ENCODE measurements at places on chromosomes 13 and 19.

- DNase-seq: no peak
Observed at GRCh38 chr19:55362990-55363716, at the start of gene GARIN5B. TSS of gene GARIN5B (minus strand) at chr19:55363260. CDS start at chr19:55363066, 194 bp downstream.

- DNase-seq: no peak
Observed at GRCh38 chr13:111210091-111210490, 95.0 kb downstream of the ARHGEF7 start.

- no peak for DNase-seq
Observed at GRCh38 chr13:45162194-45162593, 38.7 kb downstream of the KCTD4 start.

DNA sequence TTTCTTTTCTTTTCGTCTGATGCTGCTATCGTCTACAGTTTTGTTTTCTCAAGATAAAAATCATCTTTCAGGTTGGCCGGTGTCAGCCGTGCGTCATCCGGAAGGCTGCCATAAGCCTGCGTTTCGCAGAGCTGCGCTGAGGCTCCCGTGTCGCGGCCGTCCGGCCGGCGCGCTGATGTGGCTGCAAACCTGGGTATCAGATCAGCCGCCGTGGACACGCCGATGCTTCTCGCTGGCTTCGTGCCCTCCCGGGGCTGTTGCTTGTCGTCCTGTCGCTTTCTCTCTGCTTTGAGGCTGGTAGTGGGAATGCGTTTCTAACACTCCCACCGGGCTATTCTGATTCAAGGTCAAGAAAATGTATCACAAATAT is 45.9 kb upstream of the TFDP1 start:
- DNase-seq: no peak

DNA sequence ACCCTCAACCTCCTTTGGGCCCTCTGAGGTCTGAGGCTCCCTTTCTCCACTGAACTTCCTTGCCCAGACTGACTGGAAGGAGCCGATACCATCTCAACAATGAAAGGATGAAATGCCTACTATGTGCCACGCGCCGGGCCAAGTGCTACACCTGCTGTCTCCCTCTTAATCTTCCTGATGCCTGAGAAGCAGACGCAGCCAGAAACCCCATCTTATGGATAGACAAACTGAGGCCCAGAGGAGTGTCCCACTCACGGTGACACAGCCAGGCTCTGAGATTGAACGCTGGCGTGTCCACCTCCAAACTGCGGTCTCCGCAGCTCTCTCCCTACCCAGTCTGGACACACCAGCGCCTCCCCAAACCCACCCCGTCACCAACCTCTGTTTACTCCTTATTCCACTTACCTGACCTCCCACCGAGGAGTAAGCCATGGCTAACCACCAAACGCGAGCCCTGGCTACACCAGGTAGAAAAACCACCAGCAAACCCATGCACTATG is 20.9 kb downstream of the MLLT1 start:
- DNase-seq: no peak

- no peak for DNase-seq
Observed at GRCh38 chr13:111467111-111467890, 146.9 kb downstream of the TEX29 start.

GRCh38 chr13:76651286-76651685 is 234.9 kb downstream of the KCTD12 start:
- no peak for DNase-seq

DNA sequence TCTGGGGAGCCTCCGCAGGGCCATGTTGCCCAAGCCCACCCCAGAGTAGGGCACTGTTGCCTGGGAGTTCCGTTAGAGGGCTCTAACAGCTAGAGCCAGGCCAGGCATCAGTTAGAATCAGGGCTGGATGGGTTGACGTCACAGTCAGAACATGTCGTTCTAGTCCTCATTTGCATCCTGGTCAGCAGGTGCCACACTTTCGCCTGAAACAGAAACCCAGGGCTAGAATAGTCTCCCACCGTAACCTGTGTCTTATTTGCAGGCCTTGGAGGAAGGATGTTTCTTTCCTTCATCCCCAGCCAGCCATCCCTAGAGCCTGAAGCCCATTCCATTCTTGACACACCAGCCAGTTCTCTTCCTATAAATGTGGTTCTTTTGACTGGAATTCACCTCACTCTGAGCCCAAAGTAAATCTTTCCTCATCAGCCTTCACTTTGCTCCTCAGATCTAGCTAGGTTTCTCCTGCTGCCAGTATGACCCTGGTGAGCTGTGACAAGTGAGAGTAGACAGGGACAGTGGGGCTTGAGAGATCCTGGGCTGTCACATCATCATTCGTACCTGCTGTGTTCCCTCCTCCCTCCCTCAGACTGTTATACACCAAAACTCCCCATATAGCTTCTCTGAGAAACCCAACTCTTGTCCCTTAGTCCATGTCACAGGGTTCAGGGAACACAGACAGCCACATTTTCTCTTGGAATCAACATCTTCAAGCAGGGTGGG is 12.2 kb upstream of the CCDC97 start:
- DNase-seq: no peak

- DNase-seq: no peak
Observed at GRCh38 chr13:98879127-98879520, 98.7 kb downstream of the DOCK9 start.

GRCh38 chr13:32902874-32903273 is 113.3 kb upstream of the KL start:
- peak; percentile 90 for DNase-seq

- DNase-seq: no peak
Observed at GRCh38 chr13:58376775-58377174, 745.2 kb downstream of the PCDH17 start.

Measured in left ventricle myocardium superior (tissue), 1 donor.